ENCODE measurements at places on chromosomes 3 and 15. TPM values are rescaled to one million over a fixed set of nuclear protein-coding genes. Genes with fewer than 3 reads are reported as not detected.

The STAC gene
- 6.5 TPM for total RNA-seq

DNA sequence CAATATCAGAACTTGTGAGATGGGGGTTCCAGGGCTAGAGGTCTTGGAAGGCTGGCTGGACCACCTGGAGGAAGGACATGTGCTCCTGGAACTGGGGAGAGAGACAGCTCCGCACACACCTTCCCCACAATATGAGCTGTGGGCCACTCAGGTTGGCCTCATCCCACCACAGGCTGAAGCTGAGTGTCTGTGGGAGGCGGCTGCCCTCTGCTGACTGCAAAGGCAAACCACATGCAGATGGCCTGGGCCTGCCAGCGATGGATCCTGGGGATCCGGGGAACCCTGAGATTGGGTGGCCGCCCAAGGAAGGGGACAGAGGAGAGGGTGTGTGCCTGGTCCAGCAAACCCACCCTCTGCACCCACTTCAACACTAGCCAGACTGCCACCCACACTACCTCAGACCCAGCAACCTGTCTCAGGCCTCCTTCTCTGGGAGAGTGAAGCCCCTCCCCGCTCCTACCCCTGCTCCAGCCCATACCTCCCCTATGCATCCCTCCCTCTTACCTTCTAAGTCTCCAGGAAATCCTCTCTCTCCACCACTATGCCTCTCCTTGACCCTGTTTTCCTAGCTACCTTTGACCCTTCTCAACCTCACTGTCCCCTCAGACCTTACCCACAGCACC is 44.8 kb downstream of the CYP11A1 start:
- peak; percentile 94 for DNase-seq

The PLA2G4B gene
- total RNA-seq = 0.72 TPM

GRCh38 chr3:47932421-47932820 is 83.8 kb downstream of the MAP4 start:
- no peak for DNase-seq

The SPESP1 gene
- total RNA-seq = 2.9 TPM

The GMNC gene
- under 0.01 TPM for total RNA-seq

The CGNL1 gene
- 1.1 TPM for total RNA-seq

The GP5 gene
- total RNA-seq = 0.36 TPM

DNA sequence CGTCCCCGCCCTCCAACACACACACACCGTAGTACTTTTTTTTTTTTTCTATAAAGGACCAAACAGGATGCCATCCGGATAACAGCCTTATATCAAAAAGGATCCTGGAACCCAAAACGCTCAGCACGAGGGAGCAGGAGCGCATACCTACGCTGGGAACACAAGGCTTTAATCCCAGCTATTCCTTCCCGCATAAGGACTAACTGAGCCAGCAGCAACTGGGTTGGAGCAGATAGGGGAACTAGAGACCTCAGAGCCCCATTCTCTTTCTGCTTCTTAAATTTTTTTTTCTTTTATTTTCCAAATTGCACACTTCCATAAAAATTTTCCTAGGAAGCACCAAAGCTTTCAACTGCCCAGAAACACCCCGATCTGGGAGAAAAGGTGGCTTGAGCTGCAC is 1.3 kb downstream of the TRANK1 start:
- no peak for DNase-seq

GRCh38 chr3:107600780-107601179 is 78.0 kb downstream of the BBX start:
- DNase-seq = no peak

DNA sequence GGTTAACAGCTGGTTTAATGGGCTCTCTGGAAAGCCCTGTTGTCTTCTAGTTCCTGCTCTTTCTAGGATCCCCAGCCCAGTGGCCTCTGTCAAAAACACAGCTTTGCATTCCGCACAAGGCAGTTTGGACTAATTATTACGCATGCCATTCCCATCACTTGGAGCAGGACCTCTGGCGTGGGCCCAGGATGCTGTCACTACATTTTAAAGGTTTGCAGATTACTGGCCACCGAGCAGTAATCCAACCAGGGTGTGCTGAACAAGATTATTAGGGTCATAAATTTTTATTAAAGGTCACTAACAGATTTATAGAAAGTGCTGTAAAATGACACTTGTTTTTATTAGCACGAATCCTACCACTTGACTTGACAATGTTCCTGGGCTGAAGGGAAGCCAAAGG is 143.6 kb upstream of the SLC6A11 start:
- no peak for DNase-seq

DNA sequence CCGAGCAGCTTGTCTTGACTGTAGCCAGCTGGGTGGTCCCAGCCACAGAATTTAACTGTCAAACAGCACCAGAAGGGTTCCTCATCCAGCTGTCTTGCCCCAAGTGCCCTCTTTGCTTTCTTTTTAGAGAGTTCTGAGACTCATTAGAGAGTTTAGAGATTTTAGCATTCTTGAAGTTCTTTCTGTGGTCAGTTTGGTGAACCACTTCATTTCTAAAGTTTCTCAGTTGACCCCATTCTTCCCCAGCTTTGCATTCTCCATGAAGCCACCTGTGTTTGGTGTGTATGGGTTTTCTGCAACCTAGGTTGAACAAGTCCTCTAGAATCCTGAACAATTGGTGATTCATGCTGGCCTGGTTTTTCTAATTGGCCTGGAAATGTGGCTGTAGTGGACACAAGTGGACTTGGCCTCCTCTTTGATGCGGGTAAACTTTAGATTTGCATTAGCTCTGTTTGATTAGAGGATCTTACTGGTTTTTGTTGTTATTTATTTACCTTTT is 33.7 kb downstream of the FLNB start:
- DNase-seq = peak; percentile 53

- no peak for DNase-seq
Observed at GRCh38 chr3:55564726-55565125, 77.6 kb upstream of the WNT5A start.

DNA sequence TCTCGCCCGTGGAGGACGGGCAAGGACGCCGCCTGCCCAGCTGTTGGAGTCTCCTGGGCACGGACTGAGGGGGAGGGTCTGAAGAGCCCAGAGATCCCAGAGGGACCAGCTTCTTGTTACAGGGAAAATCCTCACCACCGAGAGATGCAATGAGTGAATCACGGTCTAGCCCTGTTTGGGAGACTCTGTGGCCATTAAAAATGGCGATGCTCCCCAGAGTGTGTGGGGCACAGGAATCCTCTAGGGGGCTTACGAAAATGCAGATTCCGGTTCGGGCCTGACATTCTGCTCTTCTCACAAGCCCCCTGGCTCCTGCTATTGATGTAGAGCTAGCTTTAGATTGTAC is 35.5 kb upstream of the EPHB3 start:
- peak; percentile 58 for DNase-seq

The DLG1 gene
- 79.3 TPM for total RNA-seq

DNA sequence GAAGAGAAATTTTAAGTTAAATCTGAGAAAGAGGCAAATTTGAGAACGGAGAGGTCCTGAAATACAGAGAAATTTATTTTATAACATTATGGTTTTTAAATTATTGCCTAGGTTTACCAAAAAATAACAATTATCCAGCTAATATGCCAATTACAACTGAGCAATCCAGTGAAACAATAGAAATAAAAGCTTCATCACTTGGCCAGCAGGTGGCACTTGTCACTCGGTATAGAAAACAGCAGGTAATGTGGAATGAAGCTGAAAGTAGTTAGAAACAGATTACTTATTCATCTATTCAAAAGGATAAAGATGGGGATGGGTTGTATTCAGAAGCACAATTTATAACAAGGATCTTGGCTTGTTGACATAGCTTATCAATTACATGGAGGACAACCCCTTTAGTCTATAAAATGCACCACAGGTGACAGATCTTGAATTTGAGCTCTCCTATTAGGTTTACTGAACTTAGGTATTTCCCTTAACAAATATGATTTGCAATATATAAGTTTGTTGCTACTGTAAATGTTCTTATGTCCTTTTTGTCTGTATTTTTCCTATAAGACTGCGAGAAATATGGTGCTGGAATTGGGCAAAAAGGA is 70.1 kb upstream of the GUCA1C start:
- DNase-seq = no peak

DNA sequence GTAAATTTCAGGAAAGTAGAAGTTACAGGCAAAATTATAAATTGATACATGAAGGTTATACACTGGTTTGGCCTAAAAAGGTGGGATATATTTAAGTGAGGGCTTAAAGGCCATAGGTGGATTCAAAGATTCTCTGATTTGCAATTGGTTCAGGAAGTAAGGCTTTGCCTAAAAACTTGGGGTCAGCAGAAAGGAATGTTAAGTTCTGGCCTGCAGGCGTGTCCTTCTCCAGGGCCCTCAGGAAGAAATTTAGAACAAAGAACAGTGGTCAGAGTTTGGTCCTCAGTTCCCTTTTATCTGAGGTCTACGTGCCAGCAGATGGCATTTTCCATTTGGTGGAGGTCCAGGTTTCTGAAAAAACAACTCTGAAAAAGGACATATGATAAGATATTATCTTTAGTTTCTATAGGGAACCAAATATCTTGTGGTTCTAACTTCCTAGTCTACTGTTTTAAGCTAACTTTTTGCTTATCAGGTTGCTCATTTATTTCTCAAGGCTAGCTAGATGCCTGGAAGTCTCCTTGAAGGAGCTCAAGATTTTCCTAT is 40.5 kb downstream of the SCN11A start:
- DNase-seq = no peak

- DNase-seq = peak; percentile 76
Observed at GRCh38 chr3:49358884-49359225, 702 bp upstream of the GPX1 start.

- DNase-seq = peak; percentile 97
Observed at GRCh38 chr3:127673191-127674100, 694 bp downstream of the ABTB1 start.

GRCh38 chr15:93583968-93584367 is 495.0 kb upstream of the RGMA start:
- DNase-seq = no peak

- no peak for DNase-seq
Observed at GRCh38 chr15:45187578-45187893, 230 bp downstream of the SHF start.

DNA sequence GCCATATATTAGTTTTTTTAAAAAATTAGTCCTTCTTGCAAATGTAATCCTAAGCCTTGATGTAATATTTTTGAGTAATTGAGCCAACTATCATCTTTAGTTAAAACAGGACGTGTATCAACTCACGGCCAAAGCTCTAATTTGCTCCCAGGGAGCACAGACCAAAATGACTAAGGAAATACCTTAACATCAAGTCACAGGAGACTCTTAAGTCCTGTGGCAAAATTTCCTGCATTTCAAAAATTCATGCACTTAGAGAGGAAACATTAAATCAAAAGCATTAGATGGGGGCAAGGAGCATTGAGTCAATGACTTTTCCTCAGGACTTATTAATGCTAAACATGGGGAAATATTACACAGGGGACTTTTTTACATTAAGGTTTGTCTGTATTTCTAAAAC is 276.0 kb downstream of the MFSD1 start:
- peak; percentile 30 for DNase-seq

GRCh38 chr3:140223631-140224030 is 288.6 kb downstream of the CLSTN2 start:
- DNase-seq = no peak

GRCh38 chr15:81807186-81807585 is 238.6 kb downstream of the MEX3B start:
- no peak for DNase-seq

GRCh38 chr15:42716626-42717025 is 20.3 kb downstream of the CDAN1 start:
- no peak for DNase-seq

GRCh38 chr3:100044369-100044768 is 69.9 kb downstream of the FILIP1L start:
- DNase-seq = no peak

- no peak for DNase-seq
Observed at GRCh38 chr15:31563421-31563820, 236.8 kb downstream of the KLF13 start.

GRCh38 chr15:75597667-75598341 is 18.7 kb upstream of the PTPN9 start:
- DNase-seq = no peak

DNA sequence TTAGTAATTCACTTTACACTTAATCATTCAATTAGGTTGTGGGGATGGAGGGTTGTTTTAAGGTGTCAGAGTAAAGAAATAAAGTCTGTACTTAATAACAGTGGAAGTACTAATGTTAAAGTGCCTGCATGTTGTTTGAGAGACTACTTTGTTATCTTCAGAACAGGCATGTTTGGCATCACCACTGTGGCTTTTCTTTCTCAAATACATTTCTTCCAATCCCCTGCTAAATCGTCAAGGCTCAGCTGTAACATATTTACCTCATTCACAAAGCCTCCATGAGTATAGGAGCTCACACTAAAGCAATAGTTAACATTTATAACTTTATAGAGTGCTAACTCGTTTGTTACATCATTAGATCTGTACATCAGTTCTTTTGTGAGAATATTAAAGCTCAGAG is 2.6 kb downstream of the TIMMDC1 start:
- DNase-seq = no peak

The NR2E3 gene
- under 0.01 TPM for total RNA-seq

DNA sequence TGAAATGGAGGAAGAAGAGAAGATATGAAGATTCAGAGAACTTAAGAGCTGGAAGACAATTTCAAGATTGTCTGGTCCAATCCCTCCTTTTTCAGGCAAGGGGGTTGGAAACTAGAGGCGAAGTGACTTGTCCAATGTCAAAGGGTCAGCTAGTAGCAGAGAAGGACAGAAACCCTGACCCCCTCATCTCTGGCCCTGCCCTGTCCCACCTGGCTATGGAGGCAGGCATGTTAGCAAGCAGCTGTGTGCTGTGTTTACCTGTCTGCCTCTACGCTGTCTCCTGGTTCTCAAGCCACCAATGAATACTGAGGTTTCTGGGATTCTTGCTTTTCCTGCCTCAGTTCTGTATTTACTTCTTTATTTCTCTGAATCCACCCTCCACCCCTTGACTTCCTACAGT is 342 bp downstream of the TGM5 start:
- no peak for DNase-seq

GRCh38 chr15:34933432-34933975 is 36.0 kb downstream of the AQR start:
- DNase-seq = no peak
